ENCODE measurements at places on chromosomes 6 and 20.
A peak's percentile ranks its signal among the peaks of the same experiment; 100 is the strongest.

DNA sequence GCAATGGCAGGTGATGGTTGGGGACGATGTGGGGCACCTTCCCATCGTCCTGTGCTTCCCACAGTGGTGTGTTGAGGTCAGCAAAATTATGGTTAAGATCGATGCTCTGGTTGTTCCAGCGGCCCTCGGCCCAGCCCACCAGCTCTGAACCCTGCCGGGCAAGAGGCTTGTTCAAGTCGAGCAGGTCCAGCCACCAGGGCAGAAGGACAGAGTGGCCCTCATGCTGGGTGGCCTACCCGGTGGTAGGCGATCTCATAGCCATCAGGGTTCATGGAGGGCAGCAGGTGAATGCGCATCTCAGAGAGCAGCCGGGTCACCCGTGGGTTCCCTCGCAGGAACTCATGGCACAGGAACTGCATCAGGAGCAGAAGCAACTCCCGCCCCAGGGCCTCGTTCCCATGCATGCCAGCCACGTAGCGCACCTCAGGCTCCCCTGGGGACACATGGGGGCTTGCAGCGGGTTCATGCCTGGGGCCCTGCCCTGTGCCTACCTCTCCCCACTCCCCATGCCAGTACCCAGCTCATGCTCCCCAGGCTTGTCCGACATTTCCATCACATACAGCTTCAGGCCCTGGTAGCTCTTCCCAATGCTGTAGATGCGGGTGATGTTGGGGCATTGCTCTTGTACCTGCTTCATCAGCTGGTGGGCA lies 4.3 kb downstream of the CPXM1 start:
- DNase-seq: no peak

GRCh38 chr6:40779409-40779808 lies 192.2 kb upstream of the LRFN2 start:
- peak; percentile 46 for DNase-seq

- DNase-seq: no peak
These were observed 24.8 kb downstream of the EPB41L1 start for GRCh38 chr20:36179170-36179945.

- peak; percentile 77 for DNase-seq
These were observed 34.6 kb downstream of the PANK2 start for GRCh38 chr20:3923818-3924217.

DNA sequence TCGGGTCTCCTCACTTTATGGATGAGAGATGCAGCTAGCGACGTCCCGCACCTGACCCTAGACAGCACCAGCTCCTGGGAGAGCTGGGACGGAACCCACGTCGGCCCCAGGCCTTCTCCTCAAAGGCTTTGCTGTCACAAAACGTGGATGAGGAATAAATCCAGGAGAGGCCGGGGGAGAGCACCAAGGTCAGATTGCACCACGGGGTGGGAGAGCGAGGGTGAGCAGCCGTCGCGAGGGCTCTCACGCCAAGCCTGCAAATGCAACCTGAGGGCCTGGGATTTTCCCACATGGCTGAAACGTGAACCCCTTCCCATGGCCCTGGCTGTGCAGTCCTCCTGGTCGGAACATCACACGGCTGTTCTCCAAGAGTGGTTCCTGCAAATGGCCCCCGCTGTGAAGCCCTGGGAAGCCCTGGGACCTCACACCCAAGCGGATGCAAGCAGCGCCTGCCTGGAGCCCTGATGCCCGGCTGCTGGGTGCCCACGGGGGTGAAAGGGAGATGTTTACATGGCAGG lies 45.3 kb downstream of the DLL1 start:
- DNase-seq: no peak

DNA sequence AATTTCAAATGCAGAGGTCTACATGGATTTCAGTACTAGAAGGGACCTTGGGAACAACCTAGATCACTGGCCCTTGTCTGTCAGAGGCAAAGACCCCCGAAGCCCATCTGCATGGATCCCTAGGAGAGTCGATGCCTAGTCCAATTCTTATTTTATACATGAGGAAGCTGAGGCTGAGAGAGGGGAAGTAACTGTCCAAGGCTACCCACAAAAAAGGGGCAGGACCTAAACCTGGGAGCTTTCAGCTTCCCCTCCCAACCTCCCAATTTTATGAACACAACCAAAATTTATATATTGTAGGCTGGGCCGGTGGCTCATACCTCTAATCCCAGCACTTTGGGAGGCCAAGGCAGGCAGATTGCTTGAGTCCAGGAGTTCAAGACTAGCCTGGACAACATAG lies 73.2 kb downstream of the TRERF1 start:
- no peak for DNase-seq

DNA sequence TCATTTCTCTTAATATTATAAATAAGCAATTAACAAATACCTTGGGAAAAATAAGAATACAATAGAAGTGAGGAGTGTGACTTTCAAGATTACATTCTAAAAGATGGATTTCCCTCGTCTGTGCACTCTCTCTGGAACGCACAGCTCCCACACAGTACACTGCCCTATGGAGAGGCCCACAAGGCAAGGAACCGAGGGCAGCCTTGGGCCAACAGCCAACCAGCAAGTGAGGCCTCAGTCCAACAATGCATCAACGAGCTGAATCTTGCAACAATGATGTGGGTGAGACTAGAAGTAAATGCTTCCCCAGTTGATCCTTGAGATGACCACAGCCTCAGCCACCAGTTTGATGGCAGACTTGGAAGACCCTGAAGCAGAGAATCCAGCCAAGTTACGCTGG lies 34.5 kb upstream of the AVP start:
- no peak for DNase-seq

DNA sequence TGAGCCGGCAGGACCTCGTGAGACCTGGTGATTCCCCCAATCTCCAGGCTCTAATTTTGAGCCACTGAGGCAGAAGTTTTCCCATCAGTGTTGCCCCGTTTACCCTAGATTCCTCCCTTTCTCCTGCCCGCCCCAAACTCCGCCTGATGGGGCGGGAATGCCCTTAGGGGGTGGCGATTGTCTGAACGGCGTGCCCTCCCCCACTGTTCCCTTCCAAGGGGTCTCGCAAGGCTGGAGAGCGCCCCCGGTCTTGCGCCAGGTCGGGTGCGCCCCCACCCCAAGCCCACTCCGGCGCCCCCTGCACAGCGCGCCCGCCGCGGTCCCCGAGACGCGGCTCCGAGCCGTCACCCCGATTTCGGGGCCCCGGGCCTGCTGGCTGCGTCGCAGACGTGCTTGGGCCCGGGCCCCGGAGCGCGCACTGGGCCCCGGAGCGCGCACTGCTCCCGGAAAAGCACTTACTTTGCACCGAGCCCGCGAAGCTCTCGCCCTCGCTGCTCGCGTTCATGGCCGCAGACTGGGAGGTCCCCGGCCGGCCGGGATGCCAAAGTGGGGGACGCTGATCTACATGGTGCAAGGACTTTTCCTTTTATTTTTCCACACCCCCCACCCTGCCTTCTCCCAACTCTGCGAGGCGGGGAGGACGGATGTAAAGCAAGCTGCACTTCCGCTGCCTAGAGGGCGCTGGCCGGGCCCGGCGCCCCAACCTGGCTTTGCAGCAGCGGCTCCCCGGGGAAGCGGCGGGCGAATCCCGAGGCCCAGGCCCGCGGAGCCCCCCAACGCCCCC lies at the start of gene ZFP64:
Gene ZFP64 (minus strand): TSS at position 648 of the 784 bp plus-strand sequence. CDS start 143 bp downstream, at position 505.
- DNase-seq: peak; percentile 91

GRCh38 chr6:17638212-17638715 lies 38.2 kb downstream of the FAM8A1 start:
- peak; percentile 16 for DNase-seq

GRCh38 chr6:103707596-103708325 lies 1152.0 kb downstream of the HACE1 start:
- DNase-seq: no peak

GRCh38 chr20:53021934-53022333 lies 49.8 kb downstream of the TSHZ2 start:
- DNase-seq: no peak

DNA sequence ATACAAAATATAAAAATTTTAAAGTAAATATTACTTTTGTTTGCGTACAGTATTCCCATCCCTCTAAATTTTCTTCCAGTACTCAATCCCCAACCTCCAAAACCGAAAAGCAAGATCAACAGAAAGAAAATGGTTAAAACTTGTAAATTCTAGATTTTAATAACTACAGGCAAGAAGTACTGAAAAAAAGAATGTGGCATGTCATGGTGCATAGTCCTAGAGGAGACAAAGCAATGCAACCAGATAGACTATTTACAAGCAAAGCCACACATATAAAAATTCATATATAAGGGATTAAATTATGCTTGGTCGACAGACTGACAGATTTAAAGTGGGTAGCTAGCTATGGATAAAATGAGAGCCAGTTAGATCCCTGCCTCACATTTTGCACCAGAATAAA lies 56.5 kb upstream of the HFE start:
- no peak for DNase-seq

- DNase-seq: peak; percentile 90
These were observed 26.5 kb downstream of the MTHFD1L start for GRCh38 chr6:150891888-150892485.

DNA sequence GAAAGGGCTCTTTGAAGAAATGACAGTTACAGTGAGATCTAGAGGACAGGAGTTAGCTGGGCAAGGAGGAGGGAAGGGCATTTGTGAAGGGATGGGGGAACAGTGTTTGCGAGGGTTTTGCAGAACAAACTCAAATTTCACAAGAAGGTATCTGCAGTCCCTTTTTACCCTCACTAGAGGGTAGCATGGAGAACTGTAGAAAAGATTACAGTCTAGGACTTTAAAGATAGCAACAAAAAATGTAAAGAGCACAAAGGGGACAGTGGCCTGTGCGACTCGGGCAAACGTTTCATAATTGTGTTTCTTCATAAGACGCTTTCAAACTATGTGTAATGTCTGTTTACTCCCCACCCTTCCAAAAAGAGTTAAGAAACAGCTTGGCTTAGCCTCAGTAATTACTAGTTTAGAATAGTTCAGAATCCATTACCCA lies 21.2 kb upstream of the ASXL1 start:
- peak; percentile 75 for DNase-seq

DNA sequence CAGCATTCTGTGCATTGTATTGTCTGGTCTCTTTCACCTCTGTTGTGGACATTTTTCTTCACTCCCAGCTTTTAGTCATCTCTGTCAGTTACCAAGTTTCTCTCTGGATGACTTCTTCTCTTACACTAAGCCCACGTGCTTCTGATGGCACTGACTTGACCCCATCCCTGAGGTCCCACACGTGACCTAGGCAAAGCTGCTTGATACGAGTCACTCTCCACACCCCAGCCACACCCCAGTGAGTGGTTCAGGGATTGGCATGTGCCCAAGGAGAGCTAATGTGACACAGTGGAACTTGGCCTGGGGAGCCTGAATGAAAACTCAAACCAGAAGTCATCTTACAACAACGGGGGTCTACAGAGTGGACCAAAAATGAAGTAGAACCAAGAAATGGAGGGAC lies 32.2 kb downstream of the HTR1E start:
- DNase-seq: no peak

DNA sequence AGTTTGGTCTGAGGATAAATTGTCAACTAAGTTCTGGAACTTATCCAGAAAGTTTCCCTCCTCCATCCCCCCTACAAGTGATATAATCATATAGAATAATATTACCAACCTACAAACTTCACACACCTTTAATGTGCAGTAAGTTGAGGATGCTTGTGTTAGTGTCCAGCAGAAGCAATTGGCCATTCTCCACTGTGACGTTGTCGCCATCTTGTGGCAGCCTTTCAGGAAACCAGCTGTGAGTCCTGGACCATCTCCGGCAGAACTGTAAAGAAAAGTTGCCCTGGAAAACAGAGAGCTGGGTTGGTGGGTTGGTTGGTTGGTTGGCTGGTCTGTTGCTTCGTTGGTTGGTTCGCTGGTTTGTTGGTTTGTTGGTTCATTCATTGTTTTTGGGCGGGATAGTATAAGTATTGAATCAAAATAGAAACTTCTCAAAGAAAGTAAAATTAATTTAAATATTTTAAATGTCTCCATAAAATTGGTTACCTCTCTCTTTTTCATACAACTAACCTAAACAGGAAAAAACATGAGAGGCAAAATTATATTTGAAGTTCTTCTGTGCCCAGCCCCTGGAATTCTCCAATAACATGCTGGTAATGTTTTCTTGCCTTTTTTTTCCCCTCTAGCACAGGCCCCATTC lies 127.5 kb downstream of the PKHD1 start:
- peak; percentile 70 for DNase-seq

- DNase-seq: no peak
These were observed 231.0 kb upstream of the EYS start for GRCh38 chr6:65938000-65938399.

DNA sequence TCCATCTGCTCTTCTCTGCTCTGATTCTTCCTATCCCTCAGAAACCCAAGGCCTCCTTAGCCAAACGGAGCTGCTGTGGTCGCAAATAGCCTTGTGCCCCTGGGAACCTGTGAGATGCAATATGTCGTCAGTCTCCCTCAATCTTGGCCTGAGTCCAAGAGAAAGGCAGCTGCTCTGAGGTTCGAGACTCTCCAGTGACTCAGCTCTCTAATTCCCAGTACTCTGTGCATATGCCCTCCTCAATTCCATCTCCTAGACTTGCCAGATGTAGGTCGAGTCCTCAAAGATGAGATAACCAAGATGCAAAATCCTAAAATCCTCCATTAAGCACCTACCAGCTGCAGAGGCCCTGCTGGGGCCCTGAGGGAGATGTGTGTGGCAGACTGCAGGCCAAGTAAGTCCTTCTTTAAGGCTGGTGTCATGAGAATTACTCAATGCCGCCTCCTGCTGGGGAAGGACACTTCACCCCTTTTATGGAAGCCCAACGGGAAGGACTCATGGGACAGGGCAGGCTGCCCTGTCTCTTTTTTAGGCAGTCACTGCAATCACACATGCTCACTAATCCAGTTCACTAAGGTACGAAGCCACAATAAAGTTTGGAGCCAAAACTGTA lies 28.5 kb downstream of the C6orf15 start:
- DNase-seq: peak; percentile 63

DNA sequence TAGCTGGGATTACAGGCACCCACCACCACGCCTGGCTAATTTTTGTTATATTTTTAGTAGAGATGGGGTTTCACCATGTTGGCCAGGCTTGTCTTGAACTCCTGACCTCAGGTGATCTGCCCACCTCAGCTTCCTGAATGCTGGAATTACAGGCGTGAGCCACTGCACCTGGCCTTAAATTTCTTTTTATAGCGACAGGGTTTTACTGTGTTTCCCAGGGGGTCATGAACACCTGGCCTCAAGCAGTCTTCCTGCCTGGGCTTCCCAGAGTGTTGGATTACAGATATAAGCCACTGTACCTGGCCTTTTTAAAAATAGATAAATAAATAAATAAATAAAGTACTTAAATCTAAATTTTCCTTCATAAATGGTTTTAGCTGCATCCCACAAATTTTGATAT lies 57.5 kb downstream of the LIN28B start:
- no peak for DNase-seq

DNA sequence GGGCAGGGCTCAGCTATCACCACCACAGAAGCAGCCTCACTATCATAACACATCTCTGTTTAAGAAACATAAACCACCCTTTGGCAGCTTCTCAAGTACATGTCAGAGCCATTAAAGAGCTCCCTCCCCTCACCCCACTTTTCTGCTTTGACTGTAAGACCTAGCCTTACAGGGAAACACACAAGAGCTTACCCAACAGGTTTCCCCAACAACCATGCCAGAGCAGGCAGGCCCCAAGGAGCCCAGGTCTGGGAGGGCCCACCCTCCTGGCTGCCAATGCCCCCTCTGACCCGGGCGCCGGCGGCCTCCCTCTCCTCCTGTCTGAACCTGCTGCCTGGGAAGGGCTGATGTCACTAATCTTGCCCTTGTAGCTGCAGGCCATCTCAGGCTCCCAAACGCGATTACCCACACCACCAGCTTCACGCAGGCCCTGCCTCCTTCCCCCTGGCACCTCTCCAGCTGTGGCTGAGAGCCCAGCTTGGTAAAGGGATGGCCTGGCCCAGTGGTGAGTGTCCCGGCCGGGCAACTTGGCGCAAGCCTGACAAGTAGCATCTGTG lies 402.0 kb downstream of the MAFB start:
- DNase-seq: peak; percentile 9
